Stimulated activated CD4-positive, alpha-beta T cell treated with anti-CD3 and anti-CD28 coated beads, Interleukin-1b, Interleukin-23, amount 100 ng/mL, for 4 hours (primary cell): ENCODE measurements at places on chromosomes 12 and 14.

DNA sequence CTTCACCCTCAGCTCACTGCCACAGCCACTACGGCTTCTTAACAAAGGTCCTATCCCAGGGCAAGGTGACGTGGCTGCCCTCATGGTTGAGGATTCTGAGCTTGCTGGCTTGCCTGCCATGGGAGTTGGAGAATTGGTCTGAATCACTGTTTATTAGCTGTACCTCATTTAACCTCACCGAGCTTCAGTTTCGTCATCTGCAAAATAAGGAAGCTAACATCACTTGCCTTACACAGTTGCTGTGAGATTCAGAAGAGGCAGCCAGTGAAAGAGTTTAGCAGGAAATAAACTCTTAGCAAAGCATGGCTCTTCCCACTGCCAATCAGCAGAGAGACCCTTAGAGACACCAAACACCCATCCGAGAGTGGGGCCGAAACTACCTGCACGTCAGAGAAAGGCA lies 90.1 kb upstream of the KCNA1 start:
- DNase-seq: no peak

DNA sequence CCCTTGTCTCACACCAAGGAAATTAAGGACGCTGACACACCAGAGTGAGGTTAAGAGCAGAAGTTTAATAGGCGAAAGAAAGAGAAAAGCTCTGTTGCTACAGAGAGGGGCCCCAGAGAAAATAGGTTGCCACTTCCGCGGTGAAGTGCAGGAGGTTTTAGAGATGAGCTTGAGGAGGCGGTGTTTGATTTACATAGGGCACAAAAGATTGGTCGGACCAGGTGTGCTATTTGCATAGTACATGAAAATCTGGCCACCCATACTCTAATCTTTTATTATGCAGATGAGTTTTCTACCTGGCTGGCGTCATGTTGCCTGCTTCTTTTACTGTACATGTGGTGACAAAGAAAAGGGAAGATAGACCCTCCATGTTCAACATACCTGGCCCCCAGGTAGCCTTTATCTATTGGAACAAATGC lies 23.3 kb upstream of the MYF6 start:
- no peak for DNase-seq

DNA sequence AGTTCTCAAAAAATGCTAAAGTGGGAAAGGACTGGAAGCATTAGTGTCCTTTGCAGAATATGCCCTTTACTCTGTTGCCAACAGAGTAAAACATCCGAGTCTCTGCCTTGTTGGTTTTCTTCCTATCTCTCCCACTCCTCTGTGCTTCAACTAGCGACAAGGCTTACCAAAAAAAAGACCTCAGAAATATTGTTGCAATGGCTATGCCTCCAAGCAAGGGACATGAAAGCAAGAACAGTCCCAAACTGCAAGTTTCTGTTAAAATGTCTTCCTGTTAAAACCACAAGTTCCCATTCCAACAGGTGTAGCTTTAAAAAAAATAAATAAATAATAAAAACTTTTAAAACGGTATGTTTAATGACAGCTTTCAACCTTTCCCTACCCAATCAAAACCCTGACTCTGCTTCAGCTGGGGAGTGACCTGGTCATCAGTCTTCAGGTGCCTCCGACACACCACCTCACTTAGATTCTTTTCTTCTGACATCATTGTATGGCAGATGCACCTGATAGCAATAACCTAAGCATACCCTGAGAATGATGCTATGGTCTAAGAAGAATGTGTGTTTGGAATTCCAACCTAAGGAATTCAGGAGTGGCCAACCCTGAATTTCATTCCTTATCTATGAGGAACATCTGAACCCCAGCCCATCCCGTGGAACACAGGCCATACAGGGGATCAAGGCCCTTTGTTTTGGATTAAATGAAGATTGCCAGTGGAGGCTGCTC lies 81.0 kb downstream of the RPS29 start:
- no peak for DNase-seq

- no peak for DNase-seq
These were observed 8.0 kb downstream of the SLC2A14 start for GRCh38 chr12:7864601-7865150.

DNA sequence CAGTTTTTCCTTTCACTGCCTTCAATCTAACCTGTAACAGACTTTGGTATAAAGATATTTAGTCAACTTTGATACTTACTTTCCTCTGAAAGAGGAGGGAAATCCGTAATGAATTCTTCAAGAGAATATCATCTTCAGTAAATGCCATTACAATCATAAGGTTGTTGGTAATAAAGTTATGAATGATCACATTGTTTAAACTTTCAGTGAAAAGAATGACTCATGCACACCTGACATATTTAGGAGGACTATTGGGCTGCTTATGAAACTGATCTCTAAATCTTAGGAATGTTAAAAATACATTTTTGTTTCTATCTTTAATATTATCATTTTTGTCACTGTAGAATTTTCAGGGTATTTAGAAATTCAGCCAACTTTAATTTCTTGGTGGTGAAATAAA lies 474.7 kb downstream of the SLC16A7 start:
- DNase-seq: no peak

- no peak for DNase-seq
These were observed 273.9 kb downstream of the NUAK1 start for GRCh38 chr12:105864901-105865300.

GRCh38 chr12:108131657-108132126 lies 2.6 kb downstream of the WSCD2 start:
- no peak for DNase-seq

GRCh38 chr14:103569408-103569807 lies 6.6 kb downstream of the COA8 start:
- no peak for DNase-seq

- no peak for DNase-seq
These were observed 42.6 kb upstream of the MED13L start for GRCh38 chr12:116319898-116320621.

DNA sequence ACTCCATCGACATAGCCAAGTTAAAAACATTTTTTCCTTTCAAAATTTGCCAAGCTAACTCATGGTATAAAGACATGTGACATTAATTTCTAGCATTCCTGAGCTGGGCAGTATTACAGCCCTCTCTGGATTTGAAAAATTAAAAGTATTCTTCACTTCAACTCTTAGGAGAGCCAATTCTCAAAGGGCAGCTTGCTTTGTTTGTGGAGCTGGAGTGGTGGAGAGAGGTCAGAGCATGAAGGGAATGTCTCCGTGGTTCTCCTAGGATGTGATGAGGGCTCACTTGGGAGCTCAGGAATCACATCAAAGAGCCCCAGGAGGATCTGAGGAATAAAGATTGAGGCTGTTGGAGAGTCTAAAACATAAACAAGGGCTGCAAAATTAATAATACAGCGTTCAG lies 46.9 kb upstream of the RGS6 start:
- DNase-seq: no peak

- DNase-seq: no peak
These were observed 40.2 kb downstream of the PLEKHG7 start for GRCh38 chr12:92743026-92743425.
